Stimulated activated CD4-positive, alpha-beta T cell treated with anti-CD3 and anti-CD28 coated beads, Interleukin-12 subunit alpha, Interleukin-12 subunit beta, amount 100 ng/mL, for 48 hours (primary cell): ENCODE measurements at places on chromosomes 7 and 10.

DNA sequence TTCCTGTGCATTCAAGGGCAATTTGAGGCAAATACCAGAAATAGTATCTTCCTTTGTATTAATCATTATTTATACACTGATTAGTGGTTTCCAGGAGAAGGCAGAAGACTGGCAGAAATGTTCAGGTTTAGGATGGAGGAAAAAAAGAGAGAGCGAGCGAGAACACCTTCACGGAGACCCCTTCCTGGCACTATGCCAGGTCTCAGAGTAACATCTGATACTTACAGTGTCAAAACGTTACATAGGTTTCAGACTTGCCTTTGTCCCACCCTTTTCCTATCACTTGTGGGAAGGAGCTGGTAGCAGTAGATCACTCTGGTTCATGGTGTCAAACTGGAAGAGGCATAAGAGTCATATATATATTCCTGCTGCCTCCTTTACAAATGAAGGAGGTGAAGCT lies 652 bp downstream of the OR2A12 start:
- DNase-seq, result no peak

DNA sequence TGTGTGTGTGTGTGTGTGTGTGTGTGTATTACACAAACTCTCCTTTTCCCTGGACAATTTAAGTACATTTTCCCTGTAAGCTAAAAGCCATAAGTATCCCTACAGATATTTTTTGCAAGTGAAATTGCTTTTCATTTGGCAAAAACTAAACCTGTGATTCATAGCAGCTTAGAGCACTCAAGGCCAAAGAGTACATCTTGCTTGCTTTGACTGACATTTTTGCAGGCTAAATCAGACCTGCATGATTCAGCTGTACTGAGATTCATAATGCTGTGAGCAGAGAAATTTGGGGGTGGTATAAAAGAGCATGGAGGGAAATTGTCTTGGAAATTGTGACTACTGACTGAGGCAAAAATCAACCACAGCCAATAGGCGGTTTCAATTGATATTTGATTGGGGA lies 500.4 kb downstream of the GFRA1 start:
- no peak for DNase-seq

DNA sequence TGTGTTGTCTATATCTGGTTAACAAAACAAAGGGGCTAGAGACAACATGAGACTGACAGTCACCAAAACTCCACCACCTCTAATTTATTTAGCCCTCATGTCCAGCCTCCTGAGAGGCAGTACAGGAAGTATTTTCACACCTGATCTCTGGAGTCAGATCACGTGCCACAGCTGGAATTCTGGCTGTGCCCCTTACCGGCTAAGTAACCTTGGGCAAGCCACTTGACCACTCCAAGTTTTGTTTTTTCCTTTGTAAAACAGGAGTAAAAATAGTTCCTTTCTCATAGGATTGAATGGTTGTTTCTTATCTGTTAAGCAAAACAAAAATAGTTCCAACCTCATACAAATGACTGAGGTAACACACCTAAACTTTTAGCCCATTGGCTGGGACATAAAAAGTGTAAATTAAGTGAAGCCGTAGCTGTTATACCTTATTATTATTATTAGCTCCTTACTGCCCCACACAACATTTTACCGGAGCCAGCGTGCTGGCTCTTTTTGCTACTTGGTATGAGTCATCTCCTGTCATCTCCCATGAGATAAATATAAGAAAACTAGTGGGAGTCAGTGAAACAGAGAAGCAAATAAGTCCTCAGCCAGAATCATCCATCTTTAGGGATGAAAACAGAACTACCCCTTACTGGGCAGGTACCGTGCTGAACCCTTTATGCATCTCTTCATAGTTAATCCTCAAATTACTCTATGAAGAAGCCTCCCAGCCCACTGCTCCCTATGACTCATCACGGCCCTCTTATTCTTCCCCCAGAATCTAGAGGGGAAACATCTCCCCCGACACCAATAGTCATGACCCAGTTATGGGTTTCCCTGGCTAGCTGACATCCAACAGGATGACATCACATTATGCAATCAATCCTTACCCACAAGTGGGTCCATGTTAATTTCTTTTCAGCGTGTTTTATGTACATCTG lies 44.9 kb downstream of the PPP1R3C start:
- DNase-seq, result no peak

DNA sequence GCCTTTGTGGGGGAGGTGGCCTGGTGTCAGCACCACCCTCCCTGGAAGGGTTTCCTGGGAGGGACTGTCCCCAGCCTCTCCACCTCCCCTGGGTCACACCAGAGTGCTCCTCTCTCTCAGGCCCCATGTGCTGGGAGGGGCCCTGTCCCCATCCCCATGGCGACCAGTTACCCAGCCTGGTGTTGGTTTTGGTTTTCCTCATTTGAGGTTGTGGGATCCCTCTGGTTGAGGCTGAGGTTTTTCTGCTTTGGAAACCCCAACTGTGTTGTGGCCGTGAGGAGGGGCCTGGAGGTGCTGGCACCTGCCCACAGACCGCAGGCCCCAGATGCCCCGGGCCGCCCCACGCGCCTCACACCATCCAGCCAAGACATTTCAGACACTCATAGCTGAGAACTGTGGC lies 106.3 kb downstream of the GRK5 start:
- peak; percentile 68 for DNase-seq

DNA sequence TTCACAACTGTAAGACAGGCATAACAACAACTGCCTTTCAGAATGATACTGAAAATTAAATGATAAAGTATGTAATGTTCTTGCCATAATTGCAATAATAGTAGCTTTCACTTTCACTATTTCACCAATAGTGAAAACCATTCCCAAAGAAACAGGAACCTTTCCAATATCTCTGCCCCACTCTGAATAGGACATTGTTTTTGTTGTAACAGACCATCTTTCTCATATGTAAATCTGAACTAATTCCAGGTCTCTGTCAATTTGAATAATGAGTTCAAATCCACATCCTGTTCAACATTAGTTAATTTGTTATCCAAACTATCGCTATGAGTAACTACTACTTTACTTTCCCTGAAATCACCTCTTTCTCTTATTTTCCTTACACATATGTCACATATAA lies 148.0 kb downstream of the LRRN3 start:
- no peak for DNase-seq

- DNase-seq, result no peak
Observed at GRCh38 chr7:21616796-21617436, 74.1 kb downstream of the DNAH11 start.

- no peak for DNase-seq
Observed at GRCh38 chr7:116843378-116843777, 19.0 kb upstream of the CAPZA2 start.

DNA sequence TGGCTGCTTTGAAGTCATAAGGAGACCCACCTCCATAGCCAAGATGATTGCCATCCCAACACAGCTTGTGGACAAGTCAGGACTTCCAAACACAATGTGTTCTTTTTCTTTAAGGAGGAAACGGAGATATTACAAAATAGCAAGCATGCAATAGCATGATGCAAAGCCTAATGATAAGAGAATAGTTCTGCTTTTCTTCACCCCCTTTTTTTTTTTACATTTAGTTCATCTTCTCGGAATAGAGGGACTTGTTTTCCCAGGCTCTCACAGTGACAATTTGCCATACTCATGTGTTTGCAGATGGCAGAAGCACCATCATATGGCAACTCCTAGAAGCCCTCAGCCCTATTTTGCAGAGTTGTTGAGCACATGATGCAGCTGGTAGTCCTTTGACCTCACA lies 119.8 kb downstream of the ITGB8 start:
- no peak for DNase-seq

DNA sequence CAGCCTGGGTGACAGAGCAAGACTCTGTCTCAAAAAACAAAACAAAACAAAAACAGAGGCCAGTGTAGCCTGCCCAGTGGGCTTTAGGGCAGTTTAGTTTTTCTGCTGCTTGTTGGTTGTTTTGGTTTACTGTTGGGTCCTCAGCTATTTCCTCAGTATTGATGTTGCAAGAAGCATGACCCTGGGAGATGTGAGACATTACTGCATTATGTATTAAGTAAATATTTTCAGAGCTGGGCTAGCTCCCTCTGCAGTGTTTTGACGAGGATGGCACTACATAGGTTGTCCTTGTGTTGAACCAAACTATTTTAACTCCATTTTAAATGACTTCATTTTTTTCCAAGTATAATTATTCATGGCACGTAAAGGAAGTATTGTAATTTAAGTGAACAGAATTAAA lies 4.8 kb downstream of the AKAP9 start:
- no peak for DNase-seq

GRCh38 chr7:50227726-50228125 lies 76.8 kb upstream of the IKZF1 start:
- no peak for DNase-seq

- no peak for DNase-seq
Observed at GRCh38 chr10:112390125-112390703, 16.3 kb downstream of the ACSL5 start.

GRCh38 chr7:142788303-142789289 lies 17.8 kb downstream of the PRSS2 start:
- DNase-seq, result no peak

DNA sequence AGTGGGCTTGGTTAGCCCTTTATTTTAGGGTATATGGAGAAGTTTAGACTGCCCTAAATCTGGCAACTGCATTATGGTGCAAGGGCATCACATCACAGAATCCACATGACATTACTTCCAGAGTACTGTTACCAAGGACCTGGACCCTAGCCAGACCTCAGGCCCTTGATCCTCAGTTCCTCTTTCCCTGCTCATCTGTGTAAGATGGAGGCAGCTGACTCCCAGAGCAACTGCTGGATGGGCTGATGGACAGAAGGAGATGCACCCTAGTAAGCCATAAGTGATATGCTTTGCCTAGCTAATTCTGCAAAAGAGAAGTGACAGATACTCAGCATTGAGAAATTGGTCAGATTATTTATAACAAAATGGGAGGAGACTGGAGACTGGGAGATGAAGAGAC lies 131.7 kb downstream of the DYNC1I1 start:
- no peak for DNase-seq

- no peak for DNase-seq
Observed at GRCh38 chr7:42385912-42386311, 148.9 kb upstream of the GLI3 start.

DNA sequence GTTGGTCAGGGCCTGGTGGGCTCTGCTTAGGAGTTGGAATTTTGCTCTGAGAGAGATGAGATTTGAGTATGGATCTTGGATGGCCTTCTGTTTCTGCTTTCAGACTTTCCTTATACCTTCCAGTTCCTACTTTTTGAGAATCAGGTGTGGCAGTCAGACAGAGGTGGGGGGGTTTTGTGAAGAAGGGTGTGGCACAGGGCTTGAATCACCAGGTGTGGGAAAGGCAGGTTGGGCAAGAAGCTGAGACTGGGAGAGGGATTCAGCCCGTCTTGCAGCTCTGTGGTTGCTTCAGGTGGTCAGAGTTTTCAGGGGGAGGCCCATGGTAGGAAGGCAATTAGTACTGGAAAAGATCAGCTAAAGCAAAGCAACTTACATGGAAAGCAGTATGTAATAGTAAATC lies 340.2 kb downstream of the LRMDA start:
- no peak for DNase-seq

DNA sequence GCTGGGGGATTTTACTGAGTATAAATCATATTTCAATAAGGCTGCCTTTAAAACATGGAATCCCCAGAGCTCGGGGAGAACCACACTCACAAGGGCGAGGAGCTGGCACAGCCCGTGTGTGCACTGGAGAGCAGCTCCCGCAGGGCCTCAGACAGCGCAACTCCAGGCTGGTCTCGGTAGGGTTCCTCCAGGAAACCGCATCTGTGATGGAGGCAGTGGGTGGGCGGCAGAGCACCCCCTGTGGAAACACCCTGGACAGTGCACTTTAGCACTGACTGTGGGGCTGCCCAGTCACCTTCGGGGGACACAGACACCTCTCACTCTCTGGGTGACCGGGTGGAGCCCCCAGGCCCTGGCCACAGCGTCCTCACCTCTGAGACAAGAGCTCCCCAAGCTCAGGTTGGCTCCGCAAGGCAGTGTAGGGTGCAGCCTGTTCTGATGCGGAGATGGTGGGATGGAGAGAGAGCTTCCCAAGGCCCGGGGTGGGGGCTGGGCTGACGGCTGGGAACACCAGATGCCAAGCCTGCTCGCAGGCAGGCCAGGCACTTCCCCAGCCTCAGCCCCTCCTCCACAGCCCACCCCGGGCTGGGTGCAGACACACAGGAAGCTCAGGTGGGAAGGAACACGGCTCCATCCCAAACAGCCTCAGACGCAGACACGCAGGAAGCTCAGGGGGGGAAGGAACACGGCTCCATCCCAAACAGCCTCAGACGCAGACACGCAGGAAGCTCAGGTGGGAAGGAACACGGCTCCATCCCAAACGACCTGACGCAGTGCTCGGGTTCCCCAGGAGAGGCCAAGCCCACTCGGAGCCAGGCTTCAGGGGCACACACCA lies 224.4 kb downstream of the MAD1L1 start:
- no peak for DNase-seq

- DNase-seq, result peak; percentile 4
Observed at GRCh38 chr10:116444527-116445142, 17.0 kb downstream of the PNLIPRP3 start.

- DNase-seq, result peak; percentile 43
Observed at GRCh38 chr10:96339956-96340904, 18.6 kb downstream of the OPALIN start.
